ENCODE measurements at places on chromosomes 5 and 9.

GRCh38 chr5:112529525-112529924, 110.4 kb upstream of the EPB41L4A start:
- peak; percentile 43 for DNase-seq

- DNase-seq, result no peak
Measured at GRCh38 chr9:137606005-137606621, 627 bp downstream of the ARRDC1 start.

DNA sequence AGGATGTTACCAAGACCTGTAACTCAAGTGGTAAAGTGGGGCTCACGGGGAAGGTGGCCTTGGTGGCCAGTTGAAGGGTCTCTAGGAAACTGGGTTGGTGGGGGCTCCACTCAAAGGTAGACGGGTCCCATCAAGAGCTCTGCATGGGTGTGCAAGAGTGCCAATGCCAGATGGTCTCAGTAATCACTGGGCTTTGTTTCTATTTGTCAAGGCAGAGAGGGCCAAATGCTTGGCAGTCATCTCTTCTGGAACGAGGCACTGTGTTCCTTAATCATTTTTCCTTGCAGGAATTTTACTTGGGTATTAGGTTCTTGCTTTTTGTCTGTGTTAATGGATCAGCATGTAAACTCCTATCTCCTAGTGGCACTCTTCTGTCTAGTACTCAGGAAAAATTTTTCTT, 220.8 kb downstream of the DIRAS2 start:
- DNase-seq, result no peak

DNA sequence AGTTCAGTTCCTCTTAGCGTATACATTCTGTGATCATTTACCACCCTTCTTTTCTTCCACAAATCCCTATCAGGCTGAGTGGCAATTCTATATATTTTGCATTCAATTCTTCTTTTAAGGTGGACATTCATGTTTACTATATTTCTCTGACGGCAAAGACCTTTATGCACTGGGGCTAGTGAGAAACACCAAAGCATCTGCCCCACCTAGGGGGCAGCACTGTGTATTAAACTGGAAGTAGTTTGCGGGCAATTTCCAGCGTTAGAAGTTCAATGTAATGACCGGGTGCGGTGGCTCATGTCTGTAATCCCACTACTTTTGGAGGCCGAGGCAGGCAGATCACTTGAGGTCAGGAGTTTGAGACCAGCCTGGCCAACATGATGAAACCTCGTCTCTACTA, 27.9 kb upstream of the FBXL7 start:
- DNase-seq, result no peak

DNA sequence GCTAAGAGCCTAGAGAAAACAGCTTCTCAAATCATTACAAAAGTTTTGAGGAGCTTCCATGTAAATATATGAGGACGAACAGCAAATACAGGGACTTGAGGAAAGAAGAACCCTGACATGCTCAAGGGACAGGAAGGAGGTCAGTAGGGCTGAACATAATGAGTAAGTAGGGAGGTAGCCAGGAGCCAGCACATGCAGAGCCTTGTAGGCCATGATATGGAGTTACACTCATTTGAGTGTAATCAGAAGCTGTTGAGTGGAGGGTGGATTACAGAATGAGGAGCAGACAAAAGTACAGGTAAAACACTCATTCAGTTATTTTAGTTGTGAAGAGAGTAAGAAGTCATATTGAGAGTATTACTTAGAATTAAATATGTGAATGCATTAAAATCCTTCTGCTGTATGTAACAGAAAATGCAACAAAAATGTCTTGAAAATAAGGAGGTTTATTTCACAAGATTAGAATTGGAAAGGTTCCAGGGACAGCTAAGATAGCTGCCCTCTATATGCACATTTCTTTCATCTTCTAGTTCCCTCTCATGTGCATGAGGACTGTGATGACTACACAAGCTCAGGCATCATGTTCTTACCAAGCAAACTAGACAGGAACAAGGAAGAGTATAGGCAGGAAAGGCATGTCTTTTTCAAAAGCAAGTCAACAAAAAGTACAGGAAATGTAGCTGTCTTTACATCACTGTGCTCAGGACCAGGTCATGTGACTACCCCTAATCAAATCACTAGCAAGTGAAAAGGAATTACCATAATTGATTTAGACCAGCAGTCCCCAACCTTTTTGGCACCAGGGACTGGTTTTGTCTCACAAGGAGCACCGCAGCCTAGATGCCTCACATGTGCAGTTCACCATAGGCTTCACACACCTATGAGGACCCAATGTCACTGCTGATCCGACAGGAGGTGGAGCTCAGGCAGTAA, 87.2 kb downstream of the TMEM232 start:
- peak; percentile 5 for DNase-seq

GRCh38 chr5:154944716-154945115, 3.8 kb downstream of the MRPL22 start:
- DNase-seq, result no peak

DNA sequence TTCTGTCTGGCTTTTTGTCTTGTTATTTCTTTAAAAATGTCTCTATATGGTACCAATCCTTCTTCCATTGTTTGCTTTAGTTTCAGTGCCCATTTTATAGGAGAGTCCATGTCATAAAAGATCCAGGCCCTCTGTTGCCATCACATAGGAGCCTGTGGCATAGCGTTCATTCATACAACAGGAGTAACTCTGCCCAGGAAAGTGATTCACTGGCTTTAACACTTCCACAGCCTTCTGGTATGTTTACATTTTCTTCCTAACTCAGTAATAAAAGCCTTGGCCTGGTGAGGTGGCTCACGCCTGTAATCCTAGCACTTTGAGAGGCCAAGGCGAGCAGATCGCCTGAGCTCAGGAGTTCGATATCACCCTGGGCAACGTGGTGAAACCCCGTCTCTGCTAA, 519.3 kb upstream of the PTGER4 start:
- no peak for DNase-seq

DNA sequence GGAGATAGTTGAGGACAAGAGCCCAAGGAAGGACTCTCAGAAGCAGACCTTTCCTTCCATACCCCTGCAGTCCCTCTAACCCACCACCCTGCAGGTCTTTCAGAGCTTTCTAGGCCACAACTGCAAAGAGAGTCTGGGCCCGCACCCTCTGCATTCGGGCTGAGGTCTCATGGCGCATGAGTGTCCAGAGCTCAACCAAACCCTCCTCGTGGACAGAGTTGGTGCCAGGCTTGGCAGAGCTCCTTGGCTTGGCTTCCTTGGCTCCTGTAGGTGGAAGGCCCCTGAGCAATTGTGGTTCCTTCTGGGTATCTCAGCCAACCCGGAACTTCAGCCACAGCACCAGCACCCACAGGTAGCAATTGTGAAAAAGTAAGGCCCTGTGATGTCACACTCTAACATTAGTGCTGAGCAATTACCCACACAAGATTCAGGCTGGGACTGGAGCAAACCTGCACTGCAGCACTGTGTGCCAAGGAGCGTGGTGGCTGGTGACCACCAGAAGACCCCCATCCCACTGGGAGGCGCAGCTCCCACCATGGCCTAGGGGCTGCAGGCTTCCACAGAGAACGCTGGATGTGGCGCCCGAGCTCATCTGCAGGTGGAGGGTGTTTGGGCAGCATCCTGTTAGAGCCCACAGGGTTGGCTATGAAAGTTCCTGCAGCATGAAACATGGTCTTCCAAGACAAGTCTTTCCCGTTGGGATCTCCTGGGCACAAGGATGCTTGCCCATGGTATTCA, 38.8 kb downstream of the FOXI1 start:
- no peak for DNase-seq

DNA sequence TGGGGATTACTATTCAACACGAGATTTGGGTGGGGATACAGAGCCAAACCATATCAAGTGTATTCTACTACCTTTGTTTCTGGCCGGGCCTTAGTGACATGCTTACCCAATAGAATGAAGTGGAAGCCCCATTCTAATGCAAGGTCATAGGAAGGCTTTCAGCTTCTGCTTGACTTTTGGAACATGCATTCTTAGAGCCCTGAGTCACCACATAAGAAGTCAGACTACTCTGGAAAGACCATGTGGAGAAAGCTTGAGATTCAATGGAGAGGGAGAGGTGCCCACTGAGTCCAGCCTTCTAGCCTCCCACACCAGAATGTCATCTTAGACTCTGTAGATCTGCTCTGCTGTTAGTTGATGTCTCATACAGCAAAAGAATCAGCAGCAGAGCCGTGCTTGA, 155.7 kb upstream of the FBN2 start:
- no peak for DNase-seq

GRCh38 chr9:104227108-104227507, 133.0 kb downstream of the SMC2 start:
- DNase-seq, result no peak

DNA sequence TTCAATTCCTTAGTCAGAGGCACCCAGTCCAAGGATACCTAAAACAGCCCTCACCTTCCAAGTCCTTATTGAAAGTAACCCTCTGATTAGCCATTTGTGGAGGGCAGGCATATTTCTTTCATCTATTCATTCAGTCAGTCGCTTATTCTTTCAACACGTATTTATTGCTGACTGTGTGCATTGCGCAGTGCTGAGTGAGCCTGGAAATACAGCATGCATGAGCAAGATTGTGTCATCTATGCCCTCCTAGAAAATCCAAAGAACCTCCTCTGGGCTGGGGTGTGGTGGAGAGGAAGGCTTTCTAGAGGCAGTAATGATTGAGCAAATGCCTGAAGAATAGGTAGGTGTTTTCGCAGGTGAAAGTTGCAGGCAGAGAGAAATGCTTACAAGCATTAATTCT, 8.5 kb upstream of the FEM1C start:
- no peak for DNase-seq

- no peak for DNase-seq
Measured at GRCh38 chr5:98096155-98096554, 677.3 kb upstream of the RGMB start.
